HT1080 (cell line): ENCODE measurements at places on chromosomes 1 and 21. TPM values are rescaled to one million over a fixed set of nuclear protein-coding genes. Genes with fewer than 3 reads are reported as not detected.

The HAPLN2 gene
- not detected in 2 replicates for total RNA-seq

The COQ8A gene
- total RNA-seq = 35.8 and 38.6 TPM in 2 replicates

The ZBTB8A gene
- 1.9 and 3.1 TPM in 2 replicates for total RNA-seq

The HEYL gene
- total RNA-seq = not detected in 2 replicates

The KRTAP10-11 gene
- not detected in 2 replicates for total RNA-seq

The ELF3 gene
- not detected in 2 replicates for total RNA-seq

The S100A2 gene
- total RNA-seq = 79.0 and 143 TPM in 2 replicates

The S100A7A gene
- not detected in 2 replicates for total RNA-seq

DNA sequence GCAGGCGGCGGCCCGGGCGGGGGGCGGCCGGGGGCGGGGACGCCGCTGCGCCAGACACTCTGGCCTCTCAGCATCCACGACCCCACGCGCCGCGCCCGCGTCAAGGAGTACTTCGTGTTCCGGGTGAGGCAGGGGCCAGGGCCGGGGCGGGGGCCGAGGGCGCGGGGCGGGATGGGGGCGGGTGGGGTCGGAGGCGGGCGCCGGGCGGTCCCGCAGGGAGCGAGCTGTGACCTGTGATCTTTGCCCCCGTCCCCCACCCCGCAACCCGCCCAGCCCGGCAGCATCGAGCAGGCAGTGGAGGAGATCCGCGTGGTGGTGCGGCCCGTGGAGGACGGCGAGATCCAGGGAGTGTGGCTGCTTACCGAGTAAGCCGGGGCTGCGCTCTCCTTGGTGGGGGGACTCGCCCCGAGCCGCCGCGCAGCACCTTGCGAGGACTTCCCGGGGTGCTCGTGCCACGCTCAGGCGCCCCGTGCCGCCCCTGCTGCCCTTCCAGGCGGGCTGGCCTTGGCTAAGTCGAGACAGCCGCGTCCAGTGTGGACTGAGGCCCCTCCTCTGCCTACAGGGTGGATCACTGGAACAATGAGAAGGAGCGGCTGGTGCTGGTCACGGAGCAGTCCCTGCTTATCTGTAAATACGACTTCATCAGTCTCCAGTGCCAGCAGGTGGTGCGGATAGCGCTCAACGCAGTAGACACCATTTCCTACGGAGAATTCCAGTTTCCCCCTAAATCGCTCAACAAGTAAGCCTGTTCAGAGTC is 514 bp downstream of the TPRG1L start:
- no peak for DNase-seq

GRCh38 chr1:186905561-186905960 is 76.8 kb downstream of the PLA2G4A start:
- DNase-seq = no peak

DNA sequence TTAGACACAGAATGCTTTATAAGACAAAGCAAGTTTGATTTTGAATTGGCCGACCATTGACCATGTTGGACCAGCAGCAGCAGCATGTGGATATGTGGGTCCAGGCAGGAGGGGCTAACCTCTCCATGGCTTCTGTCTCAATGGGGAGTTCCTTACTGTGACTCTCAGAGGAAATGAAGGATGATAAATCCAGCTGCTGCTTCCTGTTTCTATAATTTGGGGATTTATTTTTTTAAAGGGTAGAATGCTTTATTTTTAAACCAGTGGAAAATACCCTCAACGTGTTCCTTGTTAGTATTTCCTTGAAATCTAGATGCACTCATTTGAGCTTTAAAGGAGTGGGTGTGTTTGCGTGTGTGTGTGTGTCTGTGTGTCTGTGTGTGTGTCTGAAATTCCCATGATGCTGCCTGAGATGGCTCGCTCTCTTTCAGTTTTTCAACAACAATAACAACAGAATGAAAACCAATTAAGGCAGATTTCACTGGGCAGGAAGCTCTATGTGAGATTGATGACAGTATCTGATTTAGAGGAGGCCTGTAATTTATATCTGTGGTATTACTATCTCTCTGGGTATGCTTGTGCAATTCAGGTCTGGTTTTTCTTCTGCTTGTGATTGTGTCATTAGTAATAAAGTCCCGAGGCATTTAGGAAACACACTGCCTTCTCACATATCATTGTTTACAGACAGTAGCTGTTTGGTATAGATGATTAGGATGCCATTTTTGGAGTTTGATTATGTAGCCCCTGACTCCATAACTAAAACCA is 86.1 kb upstream of the ZNF326 start:
- DNase-seq = peak; percentile 32

DNA sequence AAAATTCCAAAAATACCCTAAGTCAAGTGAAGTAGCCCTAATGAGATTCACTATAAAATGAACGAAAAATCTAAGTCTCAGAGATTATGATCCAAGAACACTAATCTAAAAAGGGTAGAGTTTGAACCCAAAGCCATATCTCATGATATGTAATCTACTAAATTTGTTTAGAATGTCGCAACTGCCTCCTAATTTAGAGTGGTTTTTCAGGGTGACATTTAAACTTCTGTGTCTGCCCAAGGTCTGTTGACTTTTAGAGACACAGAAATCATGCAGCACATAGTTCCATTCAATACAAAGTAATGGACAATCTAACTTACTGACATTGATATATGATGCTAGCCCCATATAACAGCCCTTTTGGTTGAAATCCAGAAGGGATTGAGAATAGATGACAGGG is 28.9 kb downstream of the FMO3 start:
- DNase-seq = no peak

DNA sequence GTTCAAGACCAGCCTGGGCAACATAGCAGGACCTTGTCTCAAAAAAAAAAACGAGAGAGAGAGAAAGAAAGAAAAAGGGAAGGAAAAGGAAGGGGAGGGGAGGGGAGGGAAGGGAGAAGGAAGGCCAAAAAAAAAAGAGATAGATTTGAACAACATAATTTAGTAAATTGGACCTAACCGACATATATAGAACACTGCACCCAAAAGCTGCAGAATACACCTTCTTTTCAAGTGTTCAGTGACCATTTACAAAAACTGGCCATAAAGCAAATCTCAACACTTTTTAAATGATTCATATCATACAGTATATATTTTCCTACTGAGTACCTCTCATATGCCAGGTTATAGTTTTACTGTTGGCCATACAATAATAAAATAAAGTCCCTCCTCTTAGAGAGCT is 6.9 kb downstream of the TSTD1 start:
- DNase-seq = no peak

DNA sequence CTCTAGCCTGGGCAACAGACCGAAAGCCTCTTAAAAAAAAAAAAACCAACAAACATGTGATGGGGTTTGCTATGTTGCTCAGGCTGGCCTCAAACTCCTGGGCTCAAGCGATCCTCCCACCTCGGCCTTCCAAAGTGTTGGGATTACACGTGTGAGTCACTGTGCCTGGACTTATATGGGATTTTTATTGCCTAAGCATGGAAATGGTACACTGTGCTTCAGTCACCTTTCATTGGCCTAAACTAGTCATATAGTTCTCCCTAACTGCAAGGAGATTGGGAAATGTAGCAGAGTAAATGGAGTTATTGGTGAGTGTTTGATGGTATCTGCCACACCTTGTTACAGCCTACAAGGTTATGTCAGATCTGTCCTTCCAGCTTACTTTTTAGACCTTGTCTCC is 17.2 kb upstream of the MEF2D start:
- peak; percentile 60 for DNase-seq

DNA sequence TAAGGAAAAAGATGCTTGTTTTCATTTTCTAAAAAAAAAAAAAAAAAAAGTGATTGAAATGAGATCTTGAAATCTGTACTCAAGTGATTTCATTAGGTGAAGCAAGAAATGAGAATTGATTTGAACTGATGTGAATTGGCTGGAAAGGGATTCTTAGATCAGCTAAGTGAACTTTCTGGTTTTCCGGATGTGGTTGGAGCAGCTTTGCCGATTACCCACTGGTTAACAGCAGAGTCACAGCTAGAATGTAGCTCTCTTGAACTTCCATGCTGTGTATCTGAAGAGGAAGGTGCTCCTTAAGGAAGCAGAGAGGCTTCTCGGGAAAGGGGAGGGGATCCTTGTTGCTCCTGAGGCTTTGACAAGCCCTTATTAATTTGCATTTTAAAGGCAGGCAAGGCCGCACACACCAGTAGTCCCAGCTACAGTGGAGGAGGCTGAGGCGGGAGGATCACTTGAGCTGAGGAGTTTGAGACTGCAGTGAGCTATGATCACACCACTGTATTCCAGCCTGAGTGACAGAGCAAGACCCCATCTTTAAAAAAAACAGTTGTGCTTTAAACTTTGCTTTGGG is 28.7 kb upstream of the PWP2 start:
- no peak for DNase-seq

- peak; percentile 11 for DNase-seq
These were observed 9.8 kb downstream of the GREM2 start for GRCh38 chr1:240602189-240602588.

- DNase-seq = no peak
These were observed 111.1 kb downstream of the NAV1 start for GRCh38 chr1:201649761-201650622.

GRCh38 chr1:15510611-15511405 is 13.2 kb downstream of the CASP9 start:
- no peak for DNase-seq

DNA sequence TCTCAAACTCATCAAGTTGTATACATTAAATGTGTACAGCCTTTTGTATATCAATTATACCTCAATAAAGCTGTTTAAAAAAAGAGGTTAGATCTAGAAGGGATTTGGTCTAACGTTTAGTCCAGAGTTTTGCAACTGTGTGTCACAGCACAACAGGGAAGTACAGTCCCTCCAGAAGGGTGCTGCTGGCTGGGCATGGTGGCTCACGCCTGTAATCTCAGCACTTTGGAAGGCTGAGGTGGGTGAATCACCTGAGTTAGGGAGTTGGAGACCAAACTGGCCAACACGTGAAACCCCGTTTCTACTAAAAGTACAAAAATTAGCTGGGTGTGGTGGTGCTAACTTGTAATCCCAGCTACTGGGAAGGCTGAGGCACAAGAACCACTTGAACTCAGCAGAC is 78.3 kb upstream of the HAO2 start:
- DNase-seq = no peak

DNA sequence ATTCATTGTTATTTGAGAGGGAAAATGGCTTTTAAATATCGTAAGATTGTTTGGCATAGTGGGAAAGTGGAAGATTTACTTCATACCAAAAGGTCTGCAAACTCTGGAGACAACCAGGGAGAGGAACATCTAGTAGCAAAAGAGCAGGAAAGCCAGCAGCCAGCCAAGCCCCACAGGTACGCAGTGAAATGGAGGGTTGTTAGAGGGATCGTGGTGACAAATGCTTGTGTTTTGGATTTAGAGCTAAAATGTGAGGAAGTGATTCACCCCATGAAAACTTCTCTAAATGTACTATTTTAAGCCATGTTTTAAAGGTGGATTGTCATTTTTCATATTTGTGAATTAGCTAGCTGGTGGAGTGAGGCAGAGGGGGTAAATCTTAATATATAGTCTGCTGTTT is 69.3 kb downstream of the RPS6KC1 start:
- DNase-seq = peak; percentile 44

DNA sequence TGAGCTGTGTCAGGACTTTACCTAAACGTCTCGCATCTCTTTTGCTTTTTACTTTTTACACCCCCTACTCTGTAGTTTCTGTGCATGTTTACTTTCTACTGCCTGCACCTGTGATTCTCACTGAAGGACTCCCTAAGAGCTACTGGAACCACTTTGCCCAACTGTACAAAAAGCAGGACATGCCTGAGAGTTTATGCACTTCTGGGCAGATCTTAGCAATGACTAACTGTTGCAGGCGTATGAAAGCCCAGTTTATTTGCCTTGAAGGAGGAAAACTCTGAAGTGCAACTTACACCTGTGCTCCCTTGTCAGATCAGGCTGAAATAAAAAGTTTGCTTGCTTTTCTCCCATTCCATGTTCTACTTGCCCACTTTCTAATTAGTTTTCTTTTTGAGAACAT is 467.0 kb upstream of the USP24 start:
- DNase-seq = no peak
